ENCODE measurements at places on chromosomes 5 and 9.

GRCh38 chr5:142109331-142110045 is 909 bp downstream of the NDFIP1 start:
- no peak for DNase-seq

DNA sequence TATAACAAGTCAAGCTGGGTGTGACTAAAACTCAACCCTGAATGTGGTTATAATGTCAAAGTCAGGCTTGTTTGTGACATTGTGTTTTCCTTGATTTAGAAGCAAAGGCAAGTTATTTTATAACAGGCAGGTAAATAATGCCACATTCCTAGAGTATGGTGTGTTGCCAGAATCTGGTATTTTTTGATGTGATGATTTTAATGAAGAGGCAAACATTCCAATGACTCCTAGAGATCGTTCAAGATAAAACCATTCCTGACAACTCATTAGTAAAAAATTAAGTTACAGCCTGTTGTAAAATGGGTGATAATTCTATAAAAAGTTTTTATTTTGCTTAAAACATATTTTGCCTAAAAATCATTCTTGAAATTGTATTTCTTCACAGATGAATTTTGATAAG is 60.0 kb downstream of the RAB14 start:
- no peak for DNase-seq

GRCh38 chr5:143416411-143416810 is 12.9 kb upstream of the NR3C1 start:
- DNase-seq: no peak

- no peak for DNase-seq
These were observed 244.8 kb downstream of the MPDZ start for GRCh38 chr9:13034694-13035002.

DNA sequence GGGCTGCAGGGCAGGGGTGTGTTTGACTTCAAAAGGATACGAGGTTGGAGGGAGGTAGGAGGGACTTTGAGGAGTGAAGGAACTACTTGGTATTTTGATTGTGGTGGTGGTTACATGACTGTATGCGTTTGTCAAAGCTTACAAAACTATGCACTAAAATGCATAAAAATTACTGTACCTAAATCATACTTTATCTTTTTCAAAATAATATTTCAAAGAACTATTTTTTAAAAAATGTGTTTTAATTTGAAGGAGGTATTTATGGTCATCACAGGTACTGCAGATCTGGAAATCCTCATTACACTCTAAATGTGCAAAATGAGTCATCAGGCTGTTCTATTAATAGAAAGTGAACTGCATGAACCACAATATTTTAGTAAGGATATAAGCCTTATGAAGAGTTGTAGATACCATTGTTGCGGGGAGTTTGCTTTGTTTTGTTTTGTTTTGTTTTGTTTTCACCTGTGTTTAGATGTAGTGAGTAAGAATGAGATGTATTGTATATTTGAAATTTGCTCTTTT is 116.9 kb downstream of the ARRDC3 start:
- peak; percentile 26 for DNase-seq

- no peak for DNase-seq
These were observed 17.6 kb upstream of the CDKN2B start for GRCh38 chr9:22026696-22027095.

- no peak for DNase-seq
These were observed 617 bp downstream of the SLC9A3 start for GRCh38 chr5:523441-524222.

DNA sequence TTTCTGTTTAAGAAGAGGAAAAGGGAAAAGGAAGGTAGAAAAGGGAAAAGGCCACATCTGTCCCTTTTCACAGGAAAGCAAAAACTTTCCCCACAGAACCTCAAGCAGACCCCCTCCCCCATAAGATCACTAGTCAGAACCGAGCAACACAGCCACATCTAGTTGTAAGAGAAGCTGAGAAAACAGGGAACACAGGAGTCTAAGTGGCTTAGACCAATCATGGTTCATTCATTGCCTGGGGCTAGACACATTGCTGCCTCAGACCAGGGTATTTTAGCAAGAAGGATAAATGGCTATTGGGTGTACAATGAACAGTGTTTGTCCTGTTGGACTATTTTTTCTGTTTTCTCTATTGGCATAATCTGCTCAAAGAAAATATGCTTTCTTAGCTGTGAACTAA is 98.0 kb downstream of the ARL15 start:
- no peak for DNase-seq

DNA sequence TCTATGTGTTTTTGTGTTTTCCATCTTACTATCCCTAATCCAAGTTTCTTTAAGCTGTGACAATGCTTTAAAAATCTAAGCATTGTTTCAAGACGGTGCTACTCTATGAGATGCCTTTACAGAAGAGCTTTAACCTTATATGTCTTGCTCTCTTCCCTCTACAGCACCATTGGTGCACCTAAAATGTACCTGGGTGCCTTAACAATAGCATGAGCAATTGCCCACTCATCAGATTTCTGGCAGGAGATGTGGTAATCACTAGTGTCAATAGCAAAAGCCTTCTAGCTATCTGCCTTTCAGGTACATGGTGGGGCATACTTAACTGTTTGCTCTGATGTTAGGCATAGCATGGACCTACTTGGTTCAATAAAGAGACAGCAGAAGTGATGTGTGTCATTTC is 222.3 kb upstream of the KIF2A start:
- DNase-seq: no peak

- no peak for DNase-seq
These were observed 1.4 kb upstream of the JAK2 start for GRCh38 chr9:4983601-4984165.

GRCh38 chr5:1959725-1960581 is 77.2 kb upstream of the IRX4 start:
- no peak for DNase-seq

GRCh38 chr5:57836921-57837320 is 354.3 kb upstream of the ACTBL2 start:
- DNase-seq: no peak

DNA sequence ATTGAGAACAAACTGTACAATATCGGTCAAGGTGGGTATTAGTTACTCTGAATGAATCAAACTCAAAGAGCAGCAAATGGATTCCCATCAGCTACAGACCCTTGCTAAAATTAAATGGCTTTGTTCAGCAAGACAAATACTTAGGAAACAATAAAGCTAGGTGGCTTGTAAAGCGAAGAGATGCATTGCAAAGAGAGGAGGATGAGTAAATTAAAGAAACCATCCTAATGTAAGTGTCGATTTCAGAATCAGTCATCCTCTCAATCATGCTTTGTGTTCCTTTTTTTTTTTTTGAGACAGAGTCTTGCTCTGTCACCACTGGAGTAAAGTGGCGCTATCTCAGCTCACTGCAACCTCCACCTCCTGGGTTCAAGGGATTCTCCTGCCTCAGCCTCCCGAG is 359.2 kb upstream of the ZNF462 start:
- peak; percentile 49 for DNase-seq

GRCh38 chr9:21095561-21095960 is 17.8 kb upstream of the IFNB1 start:
- DNase-seq: no peak

GRCh38 chr9:98365781-98366180 is 110.3 kb upstream of the TBC1D2 start:
- DNase-seq: no peak

GRCh38 chr5:80959768-80960442 is at the start of gene RASGRF2:
TSS of gene RASGRF2 (plus strand) at chr5:80960363. CDS start at chr5:80960739, 376 bp downstream.
- no peak for DNase-seq

- no peak for DNase-seq
These were observed 332.4 kb downstream of the KCTD16 start for GRCh38 chr5:144503123-144503522.

DNA sequence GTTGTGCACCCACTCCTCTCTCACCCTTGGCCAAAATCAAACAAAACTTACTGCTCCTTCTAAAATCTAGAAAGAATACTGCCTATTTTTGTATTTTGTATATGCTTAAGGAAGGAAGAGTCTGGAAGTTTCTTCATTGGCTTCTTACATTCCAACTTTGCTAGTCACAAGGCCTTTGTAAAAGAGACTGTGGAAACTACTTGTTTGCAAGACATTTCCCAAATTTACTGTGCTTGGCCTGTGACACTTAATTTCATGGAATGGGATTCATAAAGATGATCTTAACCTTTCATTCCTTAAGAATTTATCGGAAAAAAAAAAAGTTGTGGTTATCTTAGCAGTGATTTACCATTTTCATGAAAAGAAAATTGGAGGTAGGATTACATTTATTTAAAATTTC is 208.9 kb downstream of the VPS13A start:
- no peak for DNase-seq

- no peak for DNase-seq
These were observed 53.4 kb downstream of the GNAQ start for GRCh38 chr9:77978086-77978781.

DNA sequence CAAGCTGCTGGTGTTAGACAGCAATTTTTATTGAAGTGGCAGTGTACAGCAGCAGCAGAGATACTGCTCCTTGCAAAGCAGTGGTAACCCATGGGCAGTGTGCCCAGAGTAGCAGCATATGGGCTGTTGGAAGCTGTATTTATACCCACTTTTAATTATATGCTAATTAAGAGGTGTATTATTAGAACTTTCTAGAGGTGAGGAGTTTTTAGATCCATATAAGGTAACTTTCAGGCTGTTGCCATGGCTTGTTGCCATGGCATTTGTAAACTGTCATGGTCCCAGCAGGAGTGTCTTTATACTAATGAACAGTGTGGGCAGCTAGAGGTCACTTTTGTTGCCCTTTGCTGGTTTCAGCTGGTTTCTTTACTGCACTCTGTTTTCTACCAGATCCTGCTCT is 3.7 kb upstream of the PJA2 start:
- no peak for DNase-seq

DNA sequence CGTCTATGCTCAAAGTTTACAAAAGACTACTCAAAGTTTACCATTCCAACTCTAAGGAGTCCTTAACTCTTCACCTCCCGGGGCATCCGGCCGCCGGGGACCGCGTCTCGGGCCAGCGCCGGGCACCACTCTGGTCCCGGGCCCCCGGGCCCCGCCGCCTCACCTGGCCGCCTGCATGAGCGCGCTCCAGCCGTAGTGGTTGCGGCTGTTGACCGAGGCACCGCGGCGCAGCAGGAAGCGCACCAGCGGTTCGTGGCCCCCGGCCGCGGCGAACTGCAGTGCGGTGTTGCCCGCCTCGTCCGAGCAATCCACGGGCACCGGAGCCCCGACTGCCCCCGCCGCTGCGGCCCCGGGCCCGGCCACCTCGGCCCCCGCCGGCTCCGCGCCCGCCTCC is 388 bp downstream of the ANKS6 start:
- peak; percentile 32 for DNase-seq

GRCh38 chr9:78097541-78097940 is 65.9 kb upstream of the GNAQ start:
- DNase-seq: no peak

DNA sequence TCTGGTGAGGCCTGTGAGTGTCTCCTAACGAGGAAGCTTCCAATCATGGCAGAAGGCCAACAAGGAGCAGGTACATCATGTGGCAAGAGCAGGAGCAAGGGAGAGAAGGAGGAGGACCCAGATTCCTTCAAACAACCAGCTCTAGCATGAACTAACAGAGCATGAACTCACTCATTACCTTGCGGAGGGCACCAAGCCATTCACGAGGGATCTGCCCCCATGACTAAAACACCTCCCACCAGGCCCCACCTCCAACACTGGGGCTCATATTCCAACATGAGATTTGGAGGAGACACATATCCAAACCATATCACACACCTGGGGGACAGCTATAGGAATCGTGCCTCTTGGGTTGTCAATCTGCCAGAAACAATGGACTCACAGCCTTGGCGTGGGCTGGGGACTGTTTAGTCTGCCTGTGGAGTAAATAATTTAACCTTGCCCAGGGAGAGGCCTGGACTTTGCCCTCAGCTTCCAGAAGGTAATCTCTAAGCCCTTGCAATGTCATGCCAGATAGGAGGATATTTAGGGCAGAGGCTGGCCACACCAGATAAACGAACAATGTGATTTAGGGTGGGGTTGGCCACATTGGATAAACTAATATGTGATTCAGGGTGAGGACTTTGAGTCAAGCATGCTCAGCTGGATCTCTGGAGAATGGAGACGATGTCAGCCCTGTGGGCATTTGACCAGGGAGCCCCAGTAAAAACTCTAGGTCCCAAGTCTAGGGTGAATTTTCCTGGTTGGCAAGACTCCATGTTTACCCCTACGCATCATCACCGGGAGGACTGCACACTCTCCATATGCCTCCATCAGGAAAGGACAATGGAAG is 13.6 kb upstream of the VDAC1 start:
- DNase-seq: no peak

GRCh38 chr5:107513337-107514085 is 157.2 kb downstream of the EFNA5 start:
- no peak for DNase-seq

- peak; percentile 43 for DNase-seq
These were observed 41.3 kb downstream of the EFCAB9 start for GRCh38 chr5:172235132-172235780.

GRCh38 chr5:124157320-124157719 is 589.1 kb downstream of the ZNF608 start:
- DNase-seq: no peak

GRCh38 chr5:110665184-110665726 is 61.2 kb downstream of the TMEM232 start:
- no peak for DNase-seq

DNA sequence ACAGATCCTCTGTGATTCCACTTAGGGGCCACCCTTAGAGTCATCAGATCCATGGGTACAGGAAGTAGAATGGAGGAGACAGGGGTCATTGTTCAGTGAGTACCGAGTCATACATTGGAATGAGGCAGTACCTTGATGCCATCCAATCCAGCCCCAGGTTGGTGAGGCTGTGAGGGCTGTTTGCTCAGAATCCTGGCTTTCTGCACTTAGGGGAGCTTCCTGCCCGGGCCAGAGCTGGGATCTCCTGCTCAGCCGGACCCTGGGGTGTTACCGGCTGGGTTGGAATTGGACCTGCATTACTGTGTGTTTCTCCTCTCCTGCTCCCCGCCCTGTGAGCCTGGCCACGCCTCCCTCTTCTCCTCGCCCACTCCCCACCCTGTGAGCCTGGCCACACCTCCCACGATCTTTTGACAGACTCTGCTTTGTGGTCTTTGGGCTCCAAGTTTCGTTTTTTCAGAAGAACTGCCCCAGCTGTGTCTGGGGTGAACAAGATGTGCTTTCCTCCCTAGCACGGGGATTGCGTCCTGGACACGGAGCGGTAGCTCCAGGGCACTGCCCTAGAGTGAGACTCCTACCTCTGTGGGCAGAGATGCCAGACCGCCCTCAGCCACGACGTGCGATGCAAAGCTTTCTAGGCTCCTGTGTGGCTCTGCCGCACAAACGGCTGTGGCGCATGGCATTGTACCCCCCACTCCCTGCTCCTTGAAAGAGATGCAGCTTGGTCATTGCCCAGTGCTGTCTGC is 15.4 kb downstream of the TRAF2 start:
- DNase-seq: peak; percentile 81

- no peak for DNase-seq
These were observed 186.2 kb upstream of the OTULINL start for GRCh38 chr5:14395411-14395810.

DNA sequence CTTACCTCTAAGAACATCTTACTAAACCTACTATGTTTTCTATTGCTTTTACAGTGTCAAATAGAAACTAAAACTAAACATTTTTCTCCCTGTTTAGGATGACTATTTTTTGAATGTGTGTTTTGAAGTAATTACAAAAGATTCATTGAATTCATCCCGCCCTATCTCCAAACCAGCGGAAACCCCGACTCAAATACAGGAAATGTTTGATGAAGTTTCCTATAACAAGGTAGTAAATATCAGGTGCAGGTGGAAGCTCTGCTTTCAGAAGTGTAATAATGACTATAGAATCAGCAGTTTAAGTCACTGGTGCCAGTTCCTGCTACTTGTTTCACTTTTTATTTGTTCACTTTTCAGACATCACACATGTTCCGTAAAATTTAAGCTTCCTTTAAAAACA is 20.0 kb downstream of the ERAP2 start:
- DNase-seq: no peak

Data from GM06990 (cell line).